ENCODE measurements at places on chromosomes 2 and 18.

DNA sequence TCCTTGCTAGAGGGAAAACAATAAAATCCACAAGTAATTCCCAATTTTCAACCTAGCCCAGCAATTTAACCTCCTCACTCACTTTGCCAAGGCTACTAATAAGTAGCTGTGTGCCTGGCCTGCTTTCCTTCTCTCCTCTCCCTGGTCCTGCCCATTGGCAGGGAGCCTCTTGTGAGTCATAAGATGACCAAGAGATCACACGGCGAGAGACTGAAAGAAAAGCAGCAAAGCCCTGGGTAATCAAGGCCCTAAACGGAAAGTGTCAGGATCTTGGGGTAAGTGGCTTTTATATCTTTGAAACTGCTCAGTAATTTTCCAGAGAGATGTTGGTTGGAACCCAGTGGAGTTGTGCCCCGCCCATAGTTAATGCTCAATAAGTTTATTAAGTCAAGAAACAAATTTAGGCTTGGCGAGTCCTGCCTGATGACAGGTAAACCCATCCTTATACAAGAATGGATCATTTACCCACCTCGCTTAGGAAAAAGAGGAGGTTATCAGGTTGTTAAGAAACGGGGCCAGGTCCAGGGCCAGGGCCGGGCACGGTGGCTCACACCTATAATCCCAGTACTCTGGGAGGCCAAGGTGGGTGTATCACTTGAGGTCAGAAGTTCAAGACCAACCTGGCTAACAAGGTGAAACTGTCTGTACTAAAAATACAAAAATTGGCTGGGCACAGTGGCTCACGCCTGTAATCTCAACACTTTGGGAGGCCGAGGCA, 10.0 kb upstream of the ADAM17 start:
- DNase-seq: peak; percentile 75

GRCh38 chr2:158931572-158931971, 36.9 kb upstream of the TANC1 start:
- DNase-seq: peak; percentile 50

- DNase-seq: no peak
These were observed 56.2 kb downstream of the WDSUB1 start for GRCh38 chr2:159230145-159230877.

- DNase-seq: no peak
These were observed 1.1 kb downstream of the TFCP2L1 start for GRCh38 chr2:121283670-121284462.

- no peak for DNase-seq
These were observed 196.8 kb downstream of the SLC8A1 start for GRCh38 chr2:40255103-40255502.

- no peak for DNase-seq
These were observed 121.6 kb downstream of the MTCL1 start for GRCh38 chr18:8826971-8827370.

- DNase-seq: no peak
These were observed 23.3 kb downstream of the PUM2 start for GRCh38 chr2:20327370-20327769.

All from HS-5 (cell line).